ENCODE measurements at places on chromosomes 1 and 21.

GRCh38 chr1:156508205-156508954, 7.8 kb upstream of the MEF2D start:
- DNase-seq: no peak

GRCh38 chr1:228917755-228918154, 182.5 kb downstream of the RHOU start:
- DNase-seq: no peak

DNA sequence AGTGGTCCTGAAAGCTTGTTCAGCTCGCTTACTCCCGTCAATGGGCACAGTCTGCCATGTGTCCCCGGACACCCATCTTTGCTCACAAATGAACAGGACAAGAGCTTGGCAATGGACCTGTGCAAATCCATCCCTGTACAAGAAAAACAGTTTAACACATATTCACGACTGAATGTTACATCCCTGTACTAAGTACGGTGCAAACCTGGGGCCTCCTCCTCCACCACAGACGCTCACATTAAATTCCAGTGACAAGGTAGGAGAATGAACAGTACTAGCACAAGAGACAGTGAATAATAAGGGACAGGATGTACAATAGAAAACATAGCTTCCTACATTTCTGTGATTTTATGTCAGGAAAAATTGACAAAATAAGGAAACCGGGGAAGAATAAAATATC, 187.7 kb downstream of the ASTN1 start:
- DNase-seq: no peak

DNA sequence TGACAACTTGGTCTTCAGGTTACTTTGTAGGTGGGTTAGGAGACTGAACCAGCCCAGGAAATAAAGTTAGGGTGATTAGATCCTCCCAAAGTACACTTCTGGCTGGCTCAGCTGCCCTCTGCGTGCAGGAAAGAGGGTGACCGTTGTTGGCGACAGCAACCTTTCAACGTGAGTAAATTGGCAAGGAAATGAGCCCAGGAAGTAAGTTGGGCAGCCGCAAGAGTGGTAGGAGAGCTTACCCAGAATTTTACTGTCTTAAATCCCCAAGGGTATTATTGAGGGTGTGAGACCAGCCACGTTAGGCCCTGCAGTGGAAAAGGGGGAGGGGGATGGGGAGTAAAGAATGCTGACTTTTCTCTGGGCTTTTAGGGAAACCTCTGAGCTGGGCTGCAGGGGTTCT, 1.6 kb downstream of the TENT5C start:
- DNase-seq: peak; percentile 54

DNA sequence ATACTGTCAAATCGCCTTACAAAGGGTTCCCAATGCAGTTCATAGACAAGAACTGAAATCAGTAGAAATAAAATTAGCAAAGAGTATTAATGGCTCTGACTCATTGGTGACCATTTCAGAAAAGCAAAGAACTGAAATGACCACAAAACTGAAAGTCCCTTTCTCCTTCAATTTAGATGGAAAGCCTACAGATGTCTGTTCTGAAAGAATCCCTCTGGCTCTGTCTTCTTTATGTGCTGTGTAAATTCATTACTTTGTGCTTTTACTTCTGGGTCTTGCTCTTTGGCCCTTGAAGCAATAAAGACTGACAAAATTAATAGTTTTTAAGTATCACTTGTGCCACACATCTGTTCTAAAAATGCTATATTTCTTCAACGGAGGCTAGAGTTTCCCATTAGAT, 62.7 kb upstream of the GPR89A start:
- DNase-seq: no peak

- DNase-seq: no peak
Observed at GRCh38 chr21:45642122-45642813, 1.3 kb upstream of the PCBP3 start.

- no peak for DNase-seq
Observed at GRCh38 chr1:177119311-177119710, 45.2 kb downstream of the ASTN1 start.

DNA sequence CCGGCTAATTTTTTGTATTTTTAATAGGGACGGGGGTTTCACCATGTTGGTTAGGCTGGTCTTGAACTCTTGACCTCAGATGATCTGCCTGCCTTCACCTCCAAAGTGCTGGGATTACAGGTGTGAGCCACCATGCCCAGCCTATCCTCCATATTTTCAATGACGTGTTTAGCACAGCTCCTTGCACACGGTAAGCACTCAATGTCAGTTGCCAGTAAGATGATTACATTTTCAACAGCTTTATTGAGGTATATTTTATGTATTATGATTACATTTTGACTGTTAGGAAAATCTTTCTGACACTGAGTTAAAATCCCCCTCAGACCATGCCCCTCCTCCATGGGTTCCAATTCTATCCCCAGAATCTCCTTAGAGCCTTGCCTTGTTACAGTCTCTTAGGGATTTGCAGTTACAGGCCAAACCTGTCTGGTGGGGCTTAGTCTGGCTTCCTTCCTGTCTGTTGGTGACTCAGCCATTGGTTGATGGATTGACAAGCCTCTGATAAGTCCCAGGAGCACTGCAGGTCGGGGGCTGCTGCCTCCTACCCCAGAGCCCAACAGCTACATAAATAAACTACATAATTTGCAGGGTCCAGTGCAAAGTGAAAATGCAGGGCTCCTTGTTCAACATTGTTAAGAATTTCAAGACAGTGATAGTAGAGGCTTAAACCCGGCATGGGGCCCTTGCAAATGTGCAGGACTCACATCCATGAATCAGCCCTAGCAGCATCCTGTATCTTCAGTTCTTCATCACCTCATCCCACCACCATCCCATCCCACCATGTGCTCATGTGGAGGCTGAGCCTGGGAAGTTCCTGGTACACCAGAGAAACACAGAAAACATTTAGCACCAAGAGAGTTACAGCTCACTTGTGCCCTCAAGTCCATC, 23.4 kb downstream of the COA7 start:
- peak; percentile 93 for DNase-seq

DNA sequence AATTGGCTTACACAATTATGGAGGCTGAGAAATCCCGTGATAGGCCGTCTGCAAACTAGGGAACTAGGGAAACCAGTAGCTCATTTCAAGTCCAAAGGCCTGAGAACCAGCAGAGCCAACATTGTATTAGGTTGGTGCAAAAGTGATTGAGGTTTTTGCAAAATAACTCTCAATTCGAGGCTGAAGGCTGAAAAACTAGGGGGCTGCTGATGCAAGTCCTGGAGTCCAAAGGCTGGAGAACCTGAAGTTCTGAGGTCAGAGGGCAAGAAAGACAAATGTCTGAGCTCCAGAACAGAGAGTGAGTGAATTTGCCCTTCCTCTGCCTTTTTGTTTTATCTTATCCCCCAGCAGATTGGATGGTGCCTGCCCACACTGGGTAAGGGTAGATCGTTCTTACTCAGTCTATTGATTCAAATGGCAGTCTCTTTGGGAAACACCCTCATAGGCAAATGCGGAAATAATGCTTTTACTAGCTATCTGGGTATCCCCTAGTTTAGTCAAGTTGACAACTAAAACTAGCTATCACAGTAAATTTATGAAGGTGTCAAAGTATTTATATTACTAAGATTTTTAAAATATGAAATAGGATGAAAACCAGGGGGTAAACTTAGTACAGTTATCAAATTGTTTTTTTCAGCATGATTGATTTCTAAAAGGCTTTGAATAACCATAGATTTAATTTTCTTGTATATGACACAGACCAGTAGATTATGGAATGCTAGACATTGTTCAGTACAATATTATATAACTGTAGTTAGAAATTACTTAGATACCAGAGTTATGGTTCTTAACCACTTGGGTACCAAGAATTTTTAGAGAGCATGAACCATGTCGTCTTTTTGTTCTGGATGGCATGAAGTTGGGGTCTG, 15.4 kb downstream of the RABGAP1L start:
- DNase-seq: no peak

DNA sequence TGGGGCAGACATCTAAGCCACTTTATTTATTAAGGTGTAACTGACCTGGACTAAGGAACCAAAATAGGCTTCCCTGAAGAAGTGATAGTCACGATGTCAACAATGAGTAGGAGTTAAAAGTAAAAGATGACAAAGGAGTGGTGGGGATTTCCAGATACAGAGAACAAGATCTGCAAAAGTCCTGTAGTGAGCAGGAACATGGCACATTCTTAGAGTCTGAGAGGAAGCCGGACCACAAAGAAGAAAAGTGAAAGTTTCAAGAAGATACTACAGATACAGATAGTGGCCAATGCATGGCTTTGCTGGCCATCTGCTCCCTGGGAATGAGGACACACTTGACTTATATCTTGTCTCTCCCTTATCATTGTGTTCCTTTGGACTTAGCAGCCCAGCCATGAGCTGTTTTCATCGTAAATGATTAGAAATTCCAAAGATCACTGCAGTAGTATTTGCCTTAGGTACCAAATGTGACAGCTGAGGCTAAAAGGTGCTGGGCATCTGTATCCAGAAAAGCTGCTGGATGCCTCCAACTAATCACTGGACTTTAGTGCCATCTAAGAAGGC, 302.4 kb upstream of the NR5A2 start:
- DNase-seq: no peak

DNA sequence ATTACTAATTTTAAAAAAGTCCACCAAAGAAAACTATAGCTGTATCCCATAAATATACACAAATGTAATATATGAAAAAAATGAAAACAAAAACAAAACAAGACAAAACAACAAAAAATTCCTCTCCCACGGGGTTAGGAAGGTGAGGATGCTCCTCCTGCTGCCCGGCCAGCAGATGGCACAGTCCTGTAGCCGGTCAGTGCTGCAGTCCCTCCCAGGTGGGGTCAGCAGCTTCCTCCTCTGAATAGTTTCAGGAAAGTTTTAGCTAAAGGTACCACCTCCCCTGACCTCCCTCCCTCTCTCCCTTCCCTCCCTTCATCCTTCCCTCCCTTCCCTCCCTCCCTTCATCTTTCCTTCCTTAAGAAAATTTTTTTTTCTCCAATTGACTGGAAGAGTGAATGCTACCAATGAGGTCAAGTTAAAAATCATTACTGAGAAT, 67.8 kb upstream of the BCL10 start:
- DNase-seq: peak; percentile 45

GRCh38 chr21:45283611-45284455, 3.9 kb downstream of the POFUT2 start:
- no peak for DNase-seq
